ENCODE measurements at places on chromosomes 7 and 10. TPM values are rescaled to one million over a fixed set of nuclear protein-coding genes. Genes with fewer than 3 reads are reported as not detected.

- no peaks in the 10 kb centered on the region for H3K36me3 ChIP-seq
- no peak overlapping the region for H3K4me3 ChIP-seq
- H3K4me1 ChIP-seq = no peaks in the 10 kb centered on the region
- no peak overlapping the region for H3K27ac ChIP-seq
- DNase-seq = no peak
- H3K27me3 ChIP-seq = peaks cover 13% of the 10 kb centered on the region
These were observed 381.6 kb downstream of the PARD3 start for GRCh38 chr10:34433241-34434076.

The EGR2 gene
- total RNA-seq = 3.1 TPM

The LIPF gene
- total RNA-seq = not detected

GRCh38 chr7:90708841-90709317 lies 112.8 kb downstream of the CDK14 start:
- no peaks in the 10 kb centered on the region for H3K27me3 ChIP-seq
- no peaks in the 10 kb centered on the region for H3K4me1 ChIP-seq
- H3K27ac ChIP-seq = no peak overlapping the region
- no peak for DNase-seq

DNA sequence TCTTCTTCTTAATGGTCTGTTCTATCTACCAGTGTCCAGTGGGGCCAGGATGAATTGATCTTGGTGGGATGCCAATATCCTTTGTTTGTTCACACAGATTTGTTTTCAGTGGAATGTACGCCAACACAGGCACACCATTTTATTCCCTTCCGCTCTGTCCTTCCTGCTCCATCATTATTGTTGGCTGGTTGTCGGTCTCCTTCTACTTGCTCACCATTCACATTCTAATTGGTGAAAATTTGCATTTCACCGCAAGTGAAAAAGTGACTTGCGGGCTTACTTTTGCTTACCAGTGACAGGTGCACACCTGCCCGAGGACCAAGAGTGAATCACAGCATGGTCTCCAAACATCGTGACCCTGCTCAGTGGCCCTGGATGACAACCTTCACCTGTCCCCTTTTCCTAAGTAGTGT lies 148.3 kb downstream of the NOC3L start:
- H3K4me1 ChIP-seq = no peaks in the 10 kb centered on the region
- no peak overlapping the region for H3K27ac ChIP-seq
- peaks cover 54% of the 10 kb centered on the region for H3K27me3 ChIP-seq

DNA sequence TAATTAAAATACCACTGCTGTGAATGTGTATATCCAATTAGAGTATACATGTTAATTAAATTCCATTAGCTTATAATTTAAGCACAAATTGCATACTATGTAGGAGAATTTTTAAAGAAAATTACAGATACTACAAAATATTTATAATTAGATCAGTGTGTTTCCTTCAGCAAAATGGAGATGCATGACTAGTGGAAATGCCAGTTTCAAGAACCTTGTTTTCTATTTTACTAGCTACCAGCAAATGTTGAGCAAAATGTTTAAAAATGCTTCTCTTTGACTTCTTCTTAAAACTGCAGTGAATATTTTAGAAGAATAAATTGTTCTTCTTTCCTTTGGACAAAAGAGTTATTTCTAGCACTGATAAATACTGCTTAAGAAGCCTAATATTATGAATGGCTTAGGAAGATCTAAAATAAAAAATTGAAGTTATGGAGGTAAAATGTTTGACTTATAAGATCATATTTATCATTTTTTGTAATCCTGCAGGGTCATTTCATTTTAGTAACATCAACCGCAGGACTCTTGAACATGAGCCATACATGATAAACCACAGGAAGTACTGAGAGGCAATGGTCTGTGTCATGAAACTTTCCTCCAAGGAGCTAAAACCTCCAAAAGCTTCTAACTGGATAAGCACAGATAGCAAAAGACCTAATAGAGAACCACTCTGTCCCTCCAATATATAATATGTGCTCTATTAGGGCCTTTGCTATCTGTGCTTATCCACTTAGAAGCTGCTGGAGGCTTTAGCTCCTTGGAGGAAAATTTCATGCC lies 1066.0 kb upstream of the CELF2 start:
- no peak overlapping the region for H3K27ac ChIP-seq
- H3K4me3 ChIP-seq = no peak overlapping the region

DNA sequence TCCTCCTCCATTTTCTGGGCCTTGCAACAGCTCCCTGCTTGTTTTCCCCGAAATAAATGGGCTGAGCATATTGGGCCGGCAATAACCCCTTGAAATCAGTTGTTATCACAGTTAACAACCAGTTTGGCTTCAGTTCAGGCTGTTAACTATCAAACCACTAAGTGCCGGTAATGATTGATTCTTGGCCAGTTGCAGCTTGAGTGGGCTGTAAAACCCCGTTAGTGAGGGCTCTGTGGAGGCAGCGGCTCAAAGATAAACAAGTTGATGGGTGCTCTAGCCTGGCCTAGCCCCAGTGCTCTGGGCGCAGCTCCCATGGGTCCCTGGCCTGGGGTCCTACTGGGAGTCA lies 8.3 kb downstream of the FGF8 start:
- H3K36me3 ChIP-seq = peaks cover 8% of the 10 kb centered on the region
- no peak overlapping the region for H3K27ac ChIP-seq
- DNase-seq = no peak
- H3K27me3 ChIP-seq = peaks cover 62% of the 10 kb centered on the region

The ASZ1 gene
- not detected for total RNA-seq

GRCh38 chr7:115701141-115701540 lies 329.4 kb downstream of the TFEC start:
- H3K27me3 ChIP-seq = peaks cover 13% of the 10 kb centered on the region
- no peak overlapping the region for H3K4me3 ChIP-seq
- DNase-seq = no peak
- no peak overlapping the region for H3K27ac ChIP-seq
- H3K36me3 ChIP-seq = no peaks in the 10 kb centered on the region
- H3K4me1 ChIP-seq = peaks cover 2% of the 10 kb centered on the region

GRCh38 chr7:89623018-89623672 lies 531.1 kb upstream of the STEAP1 start:
- no peaks in the 10 kb centered on the region for H3K36me3 ChIP-seq
- H3K27me3 ChIP-seq = no peaks in the 10 kb centered on the region

GRCh38 chr10:34360984-34361383 lies 454.1 kb downstream of the PARD3 start:
- H3K4me1 ChIP-seq = no peaks in the 10 kb centered on the region
- H3K27me3 ChIP-seq = no peaks in the 10 kb centered on the region
- H3K27ac ChIP-seq = no peak overlapping the region
- DNase-seq = no peak

The C7orf33 gene
- not detected for total RNA-seq

DNA sequence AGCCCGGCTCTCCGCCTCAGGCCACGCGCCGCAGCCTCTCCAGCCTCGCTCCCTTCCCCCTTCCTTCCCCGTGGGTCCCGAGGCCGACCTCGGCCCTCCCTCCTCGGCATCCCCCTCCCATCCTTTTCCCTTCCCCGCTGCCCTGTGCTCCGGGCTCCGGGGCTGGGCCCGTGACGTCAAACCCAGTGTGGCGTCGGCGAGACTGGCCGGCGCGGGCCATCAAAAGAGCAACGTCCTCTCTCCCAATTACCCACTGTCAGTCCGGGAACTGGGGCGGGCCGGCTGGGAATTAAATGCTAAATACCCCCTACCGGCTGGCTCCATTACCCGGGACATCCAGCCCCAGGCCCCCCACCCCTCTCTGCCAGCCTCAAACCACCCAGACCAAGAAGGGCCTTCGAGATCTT lies 2.6 kb upstream of the GATA3 start:
- H3K4me3 ChIP-seq = peak overlapping the region; percentile 97
- peak; percentile 5 for DNase-seq
- H3K36me3 ChIP-seq = peaks cover 12% of the 10 kb centered on the region

The CARD11 gene
- total RNA-seq = 155 TPM

DNA sequence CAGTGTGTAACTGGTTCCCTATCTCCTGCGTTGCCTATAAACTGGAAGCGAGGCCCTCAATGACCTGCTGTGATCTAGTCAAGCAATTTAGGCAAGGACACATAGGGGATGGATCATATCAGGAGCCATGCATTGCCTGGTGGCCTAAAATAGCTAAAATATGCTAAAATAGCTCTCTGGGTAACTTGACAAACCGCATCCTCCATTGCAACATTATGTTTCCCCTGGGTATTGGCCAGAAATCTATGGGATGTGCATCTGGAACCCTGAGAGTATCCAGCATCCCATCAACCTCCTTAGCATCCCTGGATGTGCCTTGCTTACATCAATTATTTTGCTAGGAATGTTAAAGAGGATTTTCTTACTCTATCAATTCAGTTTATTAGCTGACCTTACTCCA lies 91.7 kb upstream of the ADCY1 start:
- no peak overlapping the region for H3K4me3 ChIP-seq
- H3K4me1 ChIP-seq = no peaks in the 10 kb centered on the region
- H3K27ac ChIP-seq = no peak overlapping the region
- H3K36me3 ChIP-seq = no peaks in the 10 kb centered on the region
- no peak for DNase-seq
- H3K27me3 ChIP-seq = peaks cover 16% of the 10 kb centered on the region

- H3K36me3 ChIP-seq = no peaks in the 10 kb centered on the region
- no peak overlapping the region for H3K27ac ChIP-seq
- peaks cover 4% of the 10 kb centered on the region for H3K27me3 ChIP-seq
- no peak overlapping the region for H3K4me3 ChIP-seq
- no peak for DNase-seq
- no peaks in the 10 kb centered on the region for H3K4me1 ChIP-seq
These were observed 65.4 kb downstream of the MYO3A start for GRCh38 chr10:25999295-25999981.

The CPA4 gene
- total RNA-seq = not detected

Data from T-helper 17 cell (primary cell).